LHCN-M2 (cell line): ENCODE measurements at places on chromosomes 6 and 20. TPM values are rescaled to one million over a fixed set of nuclear protein-coding genes. Genes with fewer than 3 reads are reported as not detected.

The CRYBG1 gene
- total RNA-seq: 43.6 and 48.6 TPM in 2 replicates

The MUCL3 gene
- not detected in 2 replicates for total RNA-seq

The UNC5CL gene
- total RNA-seq: under 0.01 TPM in 1 of 2 replicates, not detected in the other

The THBS2 gene
- total RNA-seq: 14.9 and 18.6 TPM in 2 replicates

The TAB2 gene
- 18.1 and 23.1 TPM in 2 replicates for total RNA-seq

The KIAA0408 gene
- total RNA-seq: 2.4 and 5.0 TPM in 2 replicates

The KCNK16 gene
- total RNA-seq: not detected in 2 replicates

The TCP11 gene
- 0.23 and 0.32 TPM in 2 replicates for total RNA-seq

The ALDH8A1 gene
- 0.06 TPM in 1 of 2 replicates, not detected in the other for total RNA-seq

The HLA-DOA gene
- total RNA-seq: 0.06 and 0.23 TPM in 2 replicates

The SLC22A7 gene
- not detected in 2 replicates for total RNA-seq

The MCHR2 gene
- not detected in 2 replicates for total RNA-seq

The ECT2L gene
- not detected in 2 replicates for total RNA-seq

DNA sequence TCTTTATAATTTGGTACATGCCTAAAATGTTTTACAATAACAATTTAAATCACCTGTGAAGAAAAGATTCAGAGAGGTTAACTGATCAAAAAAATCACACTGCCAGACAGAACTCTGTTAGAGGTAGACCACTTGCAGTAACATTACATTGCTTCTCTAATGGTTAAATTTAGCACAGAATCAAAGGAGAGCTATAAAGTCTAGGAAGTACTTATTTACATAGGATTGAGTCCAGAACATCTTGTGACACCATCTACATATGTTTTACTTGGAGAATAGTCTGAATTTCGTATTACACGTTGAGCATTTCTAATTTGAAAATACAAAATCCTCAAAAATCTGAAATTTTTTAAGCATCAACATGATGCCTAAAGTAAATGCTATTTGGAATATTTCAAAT, 17.2 kb upstream of the TBC1D20 start:
- no peak for DNase-seq

- DNase-seq: no peak
These were observed 27.2 kb downstream of the MCUR1 start for GRCh38 chr6:13787137-13787536.

DNA sequence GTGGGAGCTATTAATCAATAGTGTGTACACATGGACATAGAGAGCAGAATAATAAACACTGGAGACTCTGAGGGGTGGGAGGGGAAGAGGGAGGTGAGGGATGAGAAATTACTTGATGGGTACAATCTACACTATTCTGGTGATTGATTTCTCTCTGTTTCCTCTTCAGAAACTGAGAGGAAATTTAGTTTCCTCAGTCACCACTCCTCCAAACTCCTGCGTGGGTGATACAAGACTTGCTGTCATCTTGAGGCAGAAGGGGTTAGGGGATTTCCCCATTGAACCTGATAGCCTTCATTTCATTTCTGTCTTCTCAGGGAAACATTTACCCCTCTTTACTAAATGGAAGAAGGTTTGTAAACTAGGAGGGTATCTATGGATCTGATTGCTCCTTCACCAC, 84.3 kb upstream of the ESR1 start:
- no peak for DNase-seq

- DNase-seq: no peak
These were observed 1.3 kb upstream of the EMILIN3 start for GRCh38 chr20:41367956-41368355.

DNA sequence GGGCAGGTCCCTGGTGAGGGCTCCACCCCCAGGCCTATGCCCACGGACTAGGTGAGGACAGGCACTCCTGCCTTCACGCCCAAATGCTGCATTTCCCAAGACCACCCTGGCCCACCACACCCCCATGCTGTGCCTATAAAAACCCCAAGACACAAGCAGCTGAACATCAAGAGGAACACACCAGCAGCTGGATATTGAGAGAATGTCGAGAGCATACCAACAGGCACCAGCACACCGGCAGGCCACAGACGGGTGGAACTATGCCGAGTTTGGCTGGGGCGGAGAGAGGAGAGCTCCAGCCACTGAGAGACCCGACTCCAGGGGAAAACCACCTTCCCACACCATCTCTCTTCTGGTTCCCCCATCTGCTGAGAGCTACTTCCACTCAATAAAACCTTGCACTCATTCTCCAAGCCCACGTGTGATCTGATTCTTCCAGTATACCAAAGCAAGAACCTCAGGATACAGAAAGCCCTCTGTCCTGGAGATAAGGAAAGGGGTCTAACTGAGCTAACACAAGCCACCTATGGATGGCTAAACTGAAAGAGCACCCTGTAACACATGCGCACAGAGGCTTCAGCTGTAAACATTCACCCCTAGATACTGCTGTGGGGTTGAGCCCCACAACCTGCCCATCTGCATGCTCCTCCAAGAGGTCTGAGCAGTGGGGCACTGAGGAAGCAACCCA, 316.2 kb downstream of the FOXC1 start:
- DNase-seq: no peak

- DNase-seq: no peak
These were observed 413.5 kb downstream of the BTBD3 start for GRCh38 chr20:12331236-12331635.

DNA sequence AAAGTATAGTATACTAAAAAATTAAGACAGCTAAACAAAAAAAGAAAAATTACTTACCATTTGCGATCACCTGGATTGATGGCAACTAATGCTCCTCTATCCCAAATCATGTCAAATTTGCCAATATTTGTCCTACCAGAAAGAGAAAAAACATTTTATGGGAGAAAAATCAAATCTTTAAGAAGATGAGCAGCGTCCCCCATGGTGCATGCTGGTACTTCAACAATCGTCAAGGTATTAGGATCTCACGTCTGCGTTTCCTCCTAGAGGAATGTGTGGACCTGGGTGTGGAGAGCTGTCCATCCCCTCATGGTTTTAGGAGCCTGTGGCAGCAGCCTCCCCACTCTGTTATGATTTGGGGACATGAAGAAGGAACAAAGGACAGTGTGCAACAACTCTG, 16.0 kb downstream of the TPMT start:
- no peak for DNase-seq

GRCh38 chr6:12289365-12289919, 719 bp upstream of the EDN1 start:
- DNase-seq: peak; percentile 63

- no peak for DNase-seq
These were observed 821 bp downstream of the DHX35 start for GRCh38 chr20:38962928-38963401.

GRCh38 chr6:158322724-158323560, 10.7 kb downstream of the TULP4 start:
- DNase-seq: peak; percentile 29

DNA sequence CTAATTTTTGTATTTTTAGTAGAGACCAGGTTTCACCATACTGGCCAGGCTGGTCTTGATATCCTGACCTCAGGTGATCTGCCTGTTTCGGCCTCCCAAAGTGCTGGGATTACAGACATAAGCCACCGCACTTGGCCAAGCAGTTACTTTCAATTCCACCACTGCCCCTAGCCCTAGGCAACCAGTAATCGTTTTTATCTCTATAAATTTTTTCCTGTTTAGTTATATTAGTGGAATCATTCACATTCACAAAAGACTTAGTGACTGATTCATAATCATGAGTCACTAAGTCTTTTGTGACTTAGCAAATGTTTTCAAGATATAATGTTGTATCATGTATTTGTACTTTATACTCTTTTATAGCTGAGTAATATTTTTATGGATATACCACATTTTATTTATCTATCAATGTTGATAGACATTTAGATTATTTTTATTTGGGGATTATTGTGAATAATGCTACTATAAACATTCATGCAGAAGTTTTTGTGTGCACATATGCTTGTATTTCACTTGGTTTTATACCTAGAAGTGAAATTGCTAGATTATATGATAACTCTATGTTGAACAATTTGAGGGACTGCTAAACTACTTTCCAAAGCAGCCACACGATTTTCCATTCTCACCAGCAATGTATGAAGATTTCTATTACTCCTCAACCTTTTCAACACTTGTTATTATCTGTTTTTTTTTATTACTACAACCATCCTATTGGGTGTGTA, 421.4 kb upstream of the ID4 start:
- DNase-seq: no peak

DNA sequence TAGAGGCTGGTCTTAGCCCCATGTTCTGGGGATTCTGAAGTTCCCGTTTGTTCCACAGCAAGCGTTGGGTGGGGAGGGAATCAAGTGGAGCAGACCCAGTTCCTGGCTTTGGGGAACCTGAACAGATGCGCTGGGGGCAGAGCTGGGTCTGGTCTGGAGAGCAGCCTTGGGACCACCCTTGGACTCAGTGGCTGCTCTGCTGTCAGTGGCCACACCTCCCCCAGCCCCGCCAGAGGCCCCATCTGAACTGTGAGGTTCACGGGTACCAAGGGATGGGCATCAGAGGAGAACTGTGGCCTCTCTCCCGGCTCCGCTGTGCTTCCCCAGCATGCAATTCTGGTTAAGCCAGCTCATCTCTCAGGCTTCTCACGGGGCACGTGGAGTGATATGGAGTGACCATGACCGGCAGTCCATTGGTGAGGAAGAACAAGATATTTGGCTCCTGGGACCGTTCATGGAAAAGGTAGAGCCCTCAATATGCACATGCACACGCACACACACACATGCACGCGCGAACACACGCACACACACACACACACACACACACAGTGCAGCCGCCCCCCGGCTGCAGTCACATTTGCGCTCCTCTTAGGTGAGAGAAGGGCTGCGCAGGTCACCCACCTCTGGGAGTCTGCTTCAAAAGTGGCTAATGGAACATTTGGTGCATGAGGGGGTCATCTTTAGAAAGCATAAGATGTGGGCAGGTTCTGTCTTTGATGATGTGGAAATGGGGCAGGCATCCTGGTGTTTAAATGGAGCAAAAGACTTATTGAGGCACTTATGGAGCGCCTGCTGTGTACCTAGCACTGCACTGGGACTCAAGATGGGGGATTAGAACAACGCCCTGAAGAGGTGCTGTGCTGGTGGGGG, 6.0 kb downstream of the DLGAP4 start:
- no peak for DNase-seq

DNA sequence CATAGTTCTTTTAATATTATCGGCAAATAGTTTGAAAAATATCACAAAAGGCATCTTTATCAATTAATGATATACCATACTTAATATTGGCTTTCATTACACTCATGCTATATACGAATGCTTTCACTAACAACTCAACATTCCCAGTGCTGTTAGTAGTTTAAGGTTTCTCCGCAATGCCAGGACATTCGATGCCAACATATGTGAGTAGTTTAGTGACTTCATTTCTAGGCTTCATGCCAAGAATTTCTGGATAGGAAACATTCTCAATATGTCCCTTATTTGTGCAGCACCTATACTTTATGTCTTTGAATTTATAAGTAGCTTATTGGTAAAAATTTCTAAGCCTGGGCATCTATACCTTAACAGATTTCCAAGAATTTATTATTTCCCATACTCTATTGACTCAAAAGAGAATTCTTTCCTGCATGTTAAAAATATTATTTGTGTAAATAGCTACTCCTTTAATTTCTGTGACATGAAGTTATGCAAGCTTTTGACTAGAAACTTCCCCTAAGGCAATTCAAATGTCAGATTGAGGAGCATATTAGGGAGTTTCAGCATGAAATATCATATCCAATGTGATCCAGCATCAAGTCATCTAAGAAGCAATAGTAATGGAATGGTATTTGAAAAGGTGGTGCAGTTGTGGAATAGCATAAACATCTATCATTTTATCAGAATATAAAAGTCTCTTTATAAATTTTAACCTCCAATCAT, 236.0 kb upstream of the STXBP5 start:
- peak; percentile 81 for DNase-seq

- DNase-seq: no peak
These were observed 122.6 kb upstream of the RPS6KA2 start for GRCh38 chr6:166749666-166750065.

DNA sequence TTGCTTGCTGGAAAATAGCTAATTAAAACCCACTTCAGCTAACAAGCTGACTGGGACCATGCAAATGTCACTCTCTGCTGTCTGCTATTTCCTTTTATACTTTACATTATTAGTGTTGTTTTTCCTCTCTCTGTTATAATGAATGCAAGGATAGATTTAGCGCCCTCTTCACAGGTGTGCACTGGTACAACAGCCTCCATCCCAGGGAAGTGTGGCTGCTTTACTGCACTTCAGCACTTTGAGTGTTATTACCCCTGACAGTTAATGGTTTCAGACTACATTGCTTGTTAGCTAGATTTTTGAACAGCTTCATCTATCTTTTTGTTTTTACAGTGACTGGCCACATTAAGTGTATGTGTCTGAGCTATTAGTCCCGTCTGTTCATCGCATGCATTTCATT, 405.7 kb downstream of the RNF144B start:
- no peak for DNase-seq

GRCh38 chr6:165929607-165930006, 238.0 kb downstream of the TBXT start:
- no peak for DNase-seq

DNA sequence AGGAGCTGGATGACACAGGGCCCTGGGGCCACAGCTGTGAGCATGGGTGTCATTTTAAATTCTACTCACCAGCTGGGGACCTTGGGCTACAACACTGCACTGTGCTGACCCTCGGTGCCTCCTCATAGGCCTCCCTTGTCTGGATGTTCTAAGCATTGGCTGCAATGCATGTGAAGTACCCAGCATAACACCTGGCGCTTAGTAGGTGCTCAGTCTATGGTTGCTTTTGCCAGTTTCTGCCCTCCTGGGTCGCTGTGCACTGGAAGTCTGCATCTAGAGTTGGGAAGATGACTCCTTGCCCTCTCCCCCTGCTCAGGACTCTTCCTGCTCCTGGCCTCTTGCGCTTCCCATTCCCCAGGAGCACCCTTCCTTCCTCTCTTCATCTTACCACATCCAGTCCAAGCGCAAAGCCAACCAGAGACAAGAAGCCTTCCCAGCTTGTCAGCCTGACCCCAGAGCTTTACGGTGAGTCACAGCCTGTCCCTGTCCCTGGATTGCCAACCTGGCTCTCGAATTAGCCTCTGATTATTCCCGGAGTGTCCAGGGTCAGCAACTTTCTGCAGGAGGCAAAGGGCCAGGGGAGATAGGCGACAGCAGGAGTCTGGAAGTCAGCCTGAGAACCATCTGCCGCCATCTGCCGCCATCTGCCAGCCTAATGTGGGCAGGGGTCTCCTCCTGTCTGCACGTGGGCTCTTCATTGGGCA, 8.8 kb downstream of the SLC13A3 start:
- no peak for DNase-seq

DNA sequence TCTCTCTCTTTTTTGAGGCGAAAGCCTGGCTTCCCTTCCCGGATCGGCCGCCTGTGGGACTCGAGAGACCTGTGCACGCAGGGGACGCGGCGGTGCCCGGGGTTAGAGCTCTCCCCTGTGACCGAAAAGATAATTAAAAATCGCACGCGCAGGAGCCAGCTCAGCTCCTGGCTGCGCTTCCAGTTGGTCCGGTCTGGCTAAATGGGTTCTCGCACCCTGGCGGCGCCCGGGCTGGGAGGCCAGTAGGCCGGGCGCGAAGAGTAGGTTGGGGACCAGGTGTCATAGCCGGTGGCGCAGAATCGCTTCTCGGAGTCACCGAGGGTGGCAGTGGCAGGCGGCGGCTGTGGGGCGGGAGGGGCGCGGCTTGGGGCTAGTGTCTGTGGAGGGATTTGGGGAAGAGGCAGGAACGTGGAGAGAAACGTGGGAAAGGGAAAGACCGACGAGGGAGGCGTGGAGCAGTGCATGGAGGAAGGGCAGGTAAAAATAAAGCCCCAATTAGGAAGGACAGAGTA, 41.9 kb upstream of the SUPT3H start:
- DNase-seq: no peak
